T follicular helper cell (primary cell): ENCODE measurements at places on chromosomes 7 and 10.

- no peak for DNase-seq
Measured at GRCh38 chr7:12674053-12674452, 13.4 kb upstream of the ARL4A start.

DNA sequence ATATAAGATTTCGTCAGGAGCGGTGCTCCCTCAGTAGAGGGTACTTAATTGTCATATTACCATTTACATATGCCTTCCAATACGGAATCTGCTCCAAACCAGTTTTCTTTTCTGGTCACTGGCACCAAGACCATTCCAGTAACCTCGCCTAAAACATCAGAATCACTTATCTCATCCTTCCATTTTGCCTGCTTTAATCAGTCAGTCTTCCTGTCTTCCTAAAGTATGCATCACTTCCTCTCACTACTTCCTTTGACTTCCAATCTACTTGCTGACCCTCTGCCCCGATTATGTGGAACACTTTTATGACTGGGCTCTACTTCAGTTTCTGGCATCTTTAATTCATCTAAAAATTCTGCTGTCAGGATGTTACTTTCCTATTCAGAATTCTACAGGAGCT, 33.5 kb downstream of the CUL2 start:
- no peak for DNase-seq

DNA sequence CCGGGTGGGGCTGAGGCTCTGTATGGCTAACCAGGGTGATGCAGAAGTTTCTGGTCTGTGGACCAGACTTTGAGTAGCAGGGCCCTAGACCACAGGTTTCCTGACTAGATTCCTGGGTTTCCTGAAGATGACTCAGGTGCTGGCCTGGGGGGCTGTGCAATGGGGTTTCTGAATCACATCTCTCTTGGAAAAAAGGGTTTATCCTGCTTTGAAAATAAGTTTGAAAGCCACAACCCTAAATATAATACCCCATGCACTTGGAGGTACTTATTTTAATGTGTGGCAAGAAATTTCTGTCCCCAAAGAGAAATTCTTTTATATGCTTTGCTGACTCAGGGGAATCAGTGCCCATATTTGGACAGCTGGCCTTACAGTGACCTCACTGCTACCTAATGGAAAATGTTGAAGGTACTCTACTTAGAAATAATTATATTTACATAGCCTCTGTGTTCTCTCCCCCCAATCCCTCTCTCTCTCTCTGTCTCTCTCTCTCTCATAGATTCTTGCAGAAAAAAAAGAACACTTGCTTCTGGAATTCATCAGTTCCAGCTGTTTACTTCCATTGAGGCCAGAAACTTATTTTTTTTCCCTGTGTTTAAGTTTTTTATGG, 184.4 kb upstream of the LYZL2 start:
- no peak for DNase-seq

DNA sequence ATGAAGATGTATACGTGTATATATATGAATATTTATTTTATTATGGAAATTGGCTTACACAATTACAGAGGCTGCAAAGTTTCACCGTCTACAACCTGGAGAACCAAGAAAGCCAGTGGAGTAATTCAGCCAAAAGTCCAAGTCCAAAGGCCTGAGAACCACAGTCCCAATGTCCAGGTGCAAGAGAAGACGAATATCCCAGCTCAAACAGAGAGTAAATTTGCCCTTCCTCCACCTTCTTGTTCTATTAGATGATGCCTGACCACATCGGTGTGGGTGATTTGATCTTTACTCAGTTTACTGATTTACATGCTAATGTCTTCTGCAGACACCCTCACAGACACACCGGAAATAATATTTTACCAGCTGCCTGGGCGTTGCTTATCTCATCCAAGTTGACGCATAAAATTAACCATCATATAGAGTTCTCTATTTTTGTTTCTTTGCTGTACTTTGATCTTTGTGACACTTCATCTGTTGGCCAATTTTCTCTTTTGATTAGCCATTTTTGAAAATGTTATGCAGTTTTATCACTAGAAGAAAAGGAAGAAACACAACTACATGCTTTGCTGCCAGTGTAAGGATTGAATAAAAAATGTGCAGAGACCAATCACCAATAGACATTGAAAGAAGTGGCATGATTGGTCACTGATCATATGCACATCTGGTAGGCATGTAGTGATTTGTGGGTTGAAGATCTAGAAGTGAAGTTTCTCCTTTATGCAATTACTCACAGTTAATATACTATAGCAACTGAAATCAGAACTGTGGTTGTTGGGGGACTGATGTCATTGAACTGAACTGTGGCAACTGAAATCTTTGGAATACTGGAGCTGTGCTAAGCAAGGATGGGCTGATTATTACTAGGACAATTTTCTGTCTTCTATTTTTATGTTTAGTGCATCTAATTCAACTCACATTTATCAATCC, 68.5 kb downstream of the EPDR1 start:
- DNase-seq = no peak

DNA sequence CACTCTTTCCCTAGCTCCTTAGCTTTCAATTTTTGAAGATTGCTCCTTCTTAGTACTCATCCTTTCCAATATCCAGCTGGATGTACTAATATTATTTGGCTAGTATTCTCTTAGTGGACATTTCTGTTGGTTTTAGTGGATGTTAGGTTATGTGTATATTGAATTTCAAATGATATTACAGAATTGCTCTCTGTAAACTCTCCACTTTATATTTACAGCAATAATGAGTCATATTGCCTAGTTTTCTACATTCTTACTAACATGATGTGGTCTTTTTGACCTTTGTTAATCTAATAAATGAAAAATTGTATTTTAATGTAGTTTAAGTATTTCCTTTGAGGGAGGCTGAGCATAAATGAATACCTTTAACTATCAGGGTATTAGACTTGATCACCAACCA, 69.4 kb downstream of the BICC1 start:
- DNase-seq = no peak

- no peak for DNase-seq
Measured at GRCh38 chr7:9822458-9823290, 1151.0 kb upstream of the PHF14 start.
